ENCODE measurements at places on chromosomes 3 and 15.

GRCh38 chr3:115830764-115831395 is 207.6 kb downstream of the GAP43 start:
- no peak for DNase-seq

- DNase-seq: no peak
Measured at GRCh38 chr3:30135190-30135589, 471.2 kb upstream of the TGFBR2 start.

- DNase-seq: no peak
Measured at GRCh38 chr3:172106037-172106954, 66.9 kb downstream of the FNDC3B start.

DNA sequence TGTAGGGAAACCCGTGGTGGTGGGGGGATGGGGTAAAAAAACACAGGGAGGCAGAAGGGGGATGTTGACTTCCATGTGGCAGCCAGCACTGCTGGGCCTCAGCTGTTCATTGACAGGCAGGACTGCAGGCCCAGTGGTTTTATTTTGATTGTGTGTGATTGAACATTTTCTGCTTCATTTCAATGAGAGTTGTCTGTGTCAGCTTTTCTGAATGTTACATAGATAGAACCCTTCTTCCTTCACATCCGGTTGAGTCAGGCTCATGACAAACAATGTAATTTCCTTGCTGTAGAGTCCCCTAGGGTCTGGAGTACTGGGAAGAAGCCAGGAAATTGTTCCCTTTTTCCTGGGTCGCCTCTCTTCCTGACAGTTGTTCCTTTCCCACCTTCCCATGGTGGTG is 8.2 kb upstream of the RPP25 start:
- DNase-seq: no peak

- no peak for DNase-seq
Measured at GRCh38 chr3:30082652-30083051, 523.7 kb upstream of the TGFBR2 start.

DNA sequence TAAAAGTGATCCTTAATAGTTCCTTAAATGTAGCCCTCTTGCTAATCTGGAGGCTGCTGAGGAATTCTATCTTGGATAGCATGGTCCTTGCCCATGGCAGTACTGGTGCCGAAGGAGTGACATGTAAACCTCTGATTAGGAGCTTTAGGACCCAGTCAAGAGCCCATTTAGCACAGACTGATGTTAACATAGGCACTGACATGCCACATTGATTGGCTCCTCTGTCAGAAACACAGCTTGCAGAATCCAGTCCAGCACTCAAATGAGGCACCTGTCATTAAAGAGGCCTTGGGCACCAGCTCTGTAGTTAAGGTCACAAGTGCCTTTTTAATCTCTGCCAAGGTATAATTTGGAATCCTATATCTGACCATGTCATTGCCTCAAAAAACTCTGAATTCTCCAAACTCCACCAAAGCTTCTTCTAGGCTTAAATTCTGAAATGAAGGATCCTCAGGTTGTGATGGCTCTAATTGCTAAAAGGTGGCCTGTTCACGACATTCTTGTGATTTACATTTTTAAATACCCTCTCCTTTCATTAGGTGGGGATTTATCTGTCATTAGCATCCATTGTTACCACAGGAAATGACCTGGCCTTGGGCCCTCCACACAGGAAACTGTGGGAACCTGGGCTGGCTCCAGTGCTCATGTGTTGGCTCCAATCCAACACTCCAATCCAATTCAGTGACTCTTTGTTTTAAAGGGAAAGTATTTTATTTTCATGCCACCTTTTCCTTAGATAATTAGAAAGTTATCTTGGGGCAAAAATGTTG is 57.3 kb upstream of the RNF7 start:
- no peak for DNase-seq

GRCh38 chr15:25055356-25056068 is 100.7 kb downstream of the SNRPN start:
- DNase-seq: no peak

GRCh38 chr15:76994971-76995945 is at the start of gene PSTPIP1:
Gene PSTPIP1, plus strand, starts transcription at chr15:76995126. Its CDS starts 448 bp downstream, at chr15:76995574.
- DNase-seq: peak; percentile 52

DNA sequence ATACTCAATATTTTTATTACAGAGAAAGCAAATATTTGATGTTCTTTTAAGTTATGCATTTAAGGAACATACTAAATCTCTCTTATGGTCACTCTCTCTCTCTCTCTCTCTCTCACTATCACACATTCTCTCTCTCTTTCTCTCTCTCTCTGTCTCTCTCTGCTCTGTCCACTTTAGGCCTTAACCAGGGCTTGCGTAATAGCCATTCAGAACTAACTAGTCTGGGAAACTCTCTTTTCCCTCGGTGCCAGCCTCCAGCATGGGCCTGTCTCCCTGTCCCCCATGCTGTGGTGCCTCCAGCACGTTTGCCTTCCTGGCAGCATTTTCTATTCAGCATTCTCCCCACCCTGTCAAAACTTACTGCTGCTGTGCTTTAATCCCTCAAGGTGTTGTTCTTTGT is 389.7 kb downstream of the ROBO1 start:
- no peak for DNase-seq

DNA sequence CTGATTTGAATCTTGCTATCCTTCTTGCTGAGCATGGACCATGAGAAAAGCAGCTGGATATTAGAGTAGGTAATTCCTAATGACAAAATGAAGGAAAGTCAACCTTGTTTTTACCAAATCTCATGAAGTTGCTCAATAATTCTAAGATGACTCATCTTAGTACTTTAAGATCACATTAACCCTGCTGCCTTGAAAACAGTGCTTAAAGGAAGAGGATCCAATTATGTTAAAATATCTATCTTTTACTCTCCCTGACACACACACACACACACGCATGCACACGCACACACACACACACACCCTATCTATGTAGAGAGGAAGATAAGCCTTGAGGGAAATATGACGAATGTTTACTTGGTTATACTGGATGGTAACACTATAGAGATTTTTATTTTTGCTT is 16.0 kb upstream of the MYO1E start:
- DNase-seq: no peak

DNA sequence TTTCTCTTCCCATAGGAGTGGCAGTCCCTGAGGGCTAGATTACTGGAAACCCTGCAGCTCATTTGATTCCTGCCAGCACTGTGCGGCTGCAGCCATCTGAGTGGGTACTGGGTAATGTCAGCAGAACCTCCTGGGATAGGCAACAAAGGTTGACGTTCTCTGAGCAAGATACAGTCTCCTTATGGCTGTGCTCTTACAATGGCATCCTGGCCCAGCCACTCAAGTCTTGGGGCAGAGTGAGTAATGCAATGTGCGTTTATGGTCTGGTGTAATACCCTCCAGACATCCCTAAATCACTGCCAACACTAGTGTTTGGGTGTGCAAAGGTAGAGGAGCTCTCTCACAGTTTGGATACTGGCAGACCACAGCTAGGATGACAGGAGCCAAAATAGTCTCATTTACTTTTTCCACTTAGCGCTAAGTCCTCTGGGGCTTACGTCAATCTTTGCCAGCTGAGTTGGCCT is 775.8 kb downstream of the ZNF385D start:
- DNase-seq: no peak

- DNase-seq: no peak
Measured at GRCh38 chr15:72934921-72935320, 117.3 kb upstream of the NEO1 start.

- no peak for DNase-seq
Measured at GRCh38 chr3:189049458-189050236, 122.1 kb upstream of the TPRG1 start.

- no peak for DNase-seq
Measured at GRCh38 chr15:70566047-70566835, 197.1 kb downstream of the UACA start.

DNA sequence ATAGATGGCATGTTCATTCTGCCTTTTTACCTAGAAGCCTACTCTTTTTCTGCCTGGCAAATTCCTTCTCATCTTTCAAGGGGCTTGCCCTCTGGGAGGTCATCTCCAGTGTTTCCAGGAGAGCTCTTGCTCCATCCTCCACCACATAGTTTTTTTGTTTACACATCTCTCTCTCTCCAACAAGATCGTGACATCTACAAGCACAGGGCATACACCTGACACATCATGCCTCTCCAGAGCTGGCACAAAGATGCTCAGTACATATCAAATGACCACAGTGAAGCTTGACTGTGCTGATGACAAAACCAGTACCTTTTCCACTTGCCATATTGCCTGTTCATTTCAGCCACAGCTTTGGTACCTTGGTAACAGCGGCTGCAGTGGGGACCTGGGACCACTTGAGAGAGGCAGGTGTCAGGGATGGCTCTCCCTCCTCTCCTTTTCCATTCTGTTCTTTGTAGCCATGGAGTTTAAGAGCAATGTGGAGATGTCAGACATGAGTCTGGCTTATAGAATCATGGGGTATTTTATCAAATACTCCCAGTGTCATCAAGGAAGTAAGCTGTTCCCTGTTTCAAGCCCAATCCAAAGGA is 15.4 kb downstream of the ALPK3 start:
- DNase-seq: no peak

DNA sequence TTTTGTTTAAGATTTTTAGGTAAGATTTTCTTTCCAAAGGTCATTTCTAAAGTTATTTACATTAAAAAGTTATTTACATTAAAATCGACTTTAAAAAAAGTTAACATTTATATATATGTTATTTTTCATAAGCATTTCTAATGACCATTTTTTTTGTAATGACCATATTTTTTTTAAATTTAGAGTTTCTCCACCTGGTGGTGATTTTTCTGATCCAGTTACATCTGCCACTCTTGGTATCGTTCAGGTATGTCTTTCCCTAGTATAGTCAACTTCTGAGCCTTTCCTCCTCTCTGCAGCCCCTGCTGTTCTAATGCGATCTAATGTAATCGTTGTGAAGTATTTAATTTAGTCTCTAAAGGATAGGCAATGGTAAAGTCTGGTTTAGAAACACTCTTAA is 42.9 kb upstream of the GRAMD1C start:
- no peak for DNase-seq

- DNase-seq: no peak
Measured at GRCh38 chr3:170560717-170561382, 25.0 kb downstream of the SLC7A14 start.

DNA sequence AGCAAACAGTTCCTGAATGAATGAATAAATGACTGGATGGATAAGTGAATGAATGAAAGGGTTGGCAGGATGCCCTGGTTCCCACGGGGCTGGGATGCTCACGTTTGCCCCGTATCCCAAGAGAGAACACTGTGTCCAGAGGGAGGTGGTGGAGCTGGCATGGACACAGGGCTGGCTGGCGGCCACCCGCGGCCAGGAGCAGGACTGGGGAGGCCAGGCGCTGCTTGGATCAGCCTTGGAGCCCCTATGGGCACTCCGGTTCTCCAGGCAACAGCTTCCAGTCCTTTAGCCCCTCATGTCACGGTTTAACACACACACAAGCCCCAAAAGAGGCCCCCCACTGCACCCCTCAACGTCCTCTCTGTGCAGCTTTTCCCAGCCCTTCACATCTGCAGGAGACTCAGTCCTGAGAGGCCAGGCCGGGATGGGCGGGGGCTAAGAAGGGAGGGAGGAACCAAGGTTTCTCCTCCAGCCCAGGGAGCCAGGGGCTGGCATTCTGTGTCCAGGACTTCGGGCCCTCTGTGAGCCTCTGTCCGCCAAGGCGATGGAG is 86.0 kb upstream of the ALDH1L1 start:
- DNase-seq: no peak

DNA sequence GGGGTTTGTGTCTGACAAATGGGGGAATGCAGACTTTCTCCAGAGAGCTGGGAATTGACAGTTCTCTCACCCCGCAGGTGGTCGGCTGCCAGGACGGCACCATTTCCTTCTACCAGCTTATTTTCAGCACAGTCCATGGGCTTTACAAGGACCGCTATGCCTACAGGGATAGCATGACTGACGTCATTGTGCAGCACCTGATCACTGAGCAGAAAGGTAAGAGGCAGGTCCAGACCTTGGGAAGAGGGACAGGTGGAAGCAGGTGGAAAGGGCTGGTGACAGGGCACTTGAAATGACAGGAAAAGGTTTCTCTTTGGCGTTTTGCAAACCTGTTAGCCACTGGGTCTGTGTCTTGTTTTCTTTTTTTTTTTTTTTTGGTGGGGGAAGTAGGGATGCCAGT is 36.6 kb downstream of the IFT122 start:
- DNase-seq: no peak

GRCh38 chr3:44067431-44067830 is 174.3 kb upstream of the TOPAZ1 start:
- DNase-seq: no peak

GRCh38 chr15:85625166-85625830 is 169.4 kb downstream of the KLHL25 start:
- no peak for DNase-seq
